ENCODE measurements at places on chromosomes 4 and X.

- DNase-seq, result no peak
These were observed 392.6 kb downstream of the HNRNPD start for GRCh38 chr4:81981218-81981617.

- no peak for DNase-seq
These were observed 165.1 kb downstream of the VSIG4 start for GRCh38 chrX:65874765-65875164.

DNA sequence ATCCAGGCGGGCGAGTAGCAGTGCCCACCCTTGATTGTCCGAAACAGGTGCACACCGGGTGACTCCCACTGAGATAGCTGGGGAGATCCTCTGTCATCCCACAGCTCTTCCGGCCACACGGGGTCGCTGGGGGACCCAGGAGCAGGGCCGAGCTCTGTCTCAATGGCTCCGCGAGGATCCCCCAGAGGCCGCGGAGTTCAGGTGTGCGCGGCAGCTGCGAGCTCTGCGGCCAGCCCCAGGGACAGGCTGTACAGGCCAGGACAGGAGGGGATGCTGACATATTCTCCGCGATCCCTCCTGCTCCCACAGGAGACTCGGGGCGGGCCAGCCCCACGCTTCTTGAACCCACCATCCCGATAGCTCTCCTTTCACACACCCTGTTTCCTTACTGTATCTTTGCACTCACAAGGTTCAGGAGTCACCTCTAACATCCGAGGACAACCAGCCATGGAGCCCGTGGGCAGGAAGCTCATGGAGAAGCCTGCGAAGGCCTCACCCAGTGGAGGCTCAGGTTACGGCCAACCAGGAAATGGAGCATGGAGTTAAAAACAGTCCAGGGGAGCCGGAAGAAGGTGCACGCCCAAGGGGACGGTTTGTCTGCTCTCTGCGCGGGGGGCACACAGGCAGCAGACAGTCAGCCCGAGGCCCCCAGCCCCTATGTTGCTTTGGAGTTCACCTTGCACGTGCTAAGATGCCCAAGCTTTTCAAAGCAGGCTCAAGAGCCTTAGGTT lies 77.9 kb upstream of the AMELX start:
- no peak for DNase-seq

GRCh38 chr4:55358668-55359067 lies 12.6 kb downstream of the SRD5A3 start:
- DNase-seq, result peak; percentile 87
